ENCODE measurements at places on chromosomes 11 and 22.

DNA sequence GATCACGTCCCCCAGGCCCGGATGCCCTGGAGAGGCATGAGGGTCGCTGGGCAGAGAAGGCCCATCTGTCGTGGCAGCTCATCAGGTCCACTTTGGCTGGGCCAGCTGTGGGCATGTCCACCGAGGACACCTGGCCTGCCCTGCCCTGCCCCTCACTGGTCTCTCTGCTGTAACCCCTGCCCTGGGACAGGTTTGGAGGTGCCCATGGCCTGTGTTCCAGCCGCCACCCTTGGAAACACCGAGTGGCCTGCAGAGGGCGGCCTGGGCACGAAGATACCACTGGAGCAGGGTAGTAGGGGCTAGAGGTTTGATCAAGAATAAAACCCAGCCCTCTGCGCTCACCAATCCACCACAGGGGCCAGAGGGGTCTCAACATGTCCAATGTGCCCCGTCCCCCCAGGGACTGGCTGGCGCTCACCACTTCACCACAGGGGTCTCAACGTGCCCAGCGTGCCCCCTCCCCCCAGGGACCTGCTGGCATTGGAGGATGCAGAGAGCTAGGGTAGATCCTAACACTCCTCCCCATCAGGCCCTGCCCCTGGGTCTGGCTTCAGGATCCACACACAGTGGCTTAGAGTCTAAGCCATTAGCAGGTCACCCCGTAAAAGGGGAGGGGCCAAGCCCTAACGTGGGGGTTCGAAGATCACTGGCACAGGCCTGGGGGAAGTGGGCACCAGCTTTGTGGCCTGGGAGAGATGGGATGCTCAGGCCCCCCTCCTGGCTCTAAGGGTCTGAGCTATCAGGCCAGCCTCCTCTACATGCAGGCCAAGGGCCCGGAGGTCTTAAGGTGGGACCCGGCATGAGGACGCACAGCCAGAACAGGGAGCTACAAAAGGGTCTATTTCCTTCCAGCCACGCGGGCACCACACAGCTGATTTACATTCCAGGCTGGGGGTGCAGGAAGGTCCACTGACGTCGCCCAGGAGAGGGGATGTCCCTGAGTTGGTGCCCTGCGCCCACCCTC is 1.3 kb upstream of the HDAC10 start:
- peak; percentile 77 for DNase-seq

DNA sequence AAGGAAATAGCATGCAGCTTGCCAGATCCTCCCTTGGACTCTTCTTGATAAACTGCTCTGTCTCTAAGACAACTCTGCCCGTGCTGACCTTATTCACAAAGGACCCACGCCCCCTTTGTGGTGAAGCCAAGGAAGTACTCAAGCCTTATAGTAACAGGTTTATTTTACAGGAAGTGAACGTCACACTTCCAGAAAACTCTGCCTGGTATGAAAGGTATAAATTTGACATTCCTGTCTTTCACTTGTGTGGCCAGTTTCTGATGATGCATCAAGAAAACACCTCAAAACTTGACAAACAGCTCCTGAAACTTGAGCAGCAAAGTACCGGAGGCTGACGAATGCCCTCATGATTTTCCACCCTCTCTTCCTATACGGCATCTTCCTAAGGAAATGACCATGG is 12.5 kb upstream of the PELI3 start:
- DNase-seq, result no peak

GRCh38 chr11:78943841-78944240 is 369.2 kb upstream of the NARS2 start:
- no peak for DNase-seq

GRCh38 chr22:33036881-33037280 is 21.3 kb downstream of the SYN3 start:
- DNase-seq, result no peak

DNA sequence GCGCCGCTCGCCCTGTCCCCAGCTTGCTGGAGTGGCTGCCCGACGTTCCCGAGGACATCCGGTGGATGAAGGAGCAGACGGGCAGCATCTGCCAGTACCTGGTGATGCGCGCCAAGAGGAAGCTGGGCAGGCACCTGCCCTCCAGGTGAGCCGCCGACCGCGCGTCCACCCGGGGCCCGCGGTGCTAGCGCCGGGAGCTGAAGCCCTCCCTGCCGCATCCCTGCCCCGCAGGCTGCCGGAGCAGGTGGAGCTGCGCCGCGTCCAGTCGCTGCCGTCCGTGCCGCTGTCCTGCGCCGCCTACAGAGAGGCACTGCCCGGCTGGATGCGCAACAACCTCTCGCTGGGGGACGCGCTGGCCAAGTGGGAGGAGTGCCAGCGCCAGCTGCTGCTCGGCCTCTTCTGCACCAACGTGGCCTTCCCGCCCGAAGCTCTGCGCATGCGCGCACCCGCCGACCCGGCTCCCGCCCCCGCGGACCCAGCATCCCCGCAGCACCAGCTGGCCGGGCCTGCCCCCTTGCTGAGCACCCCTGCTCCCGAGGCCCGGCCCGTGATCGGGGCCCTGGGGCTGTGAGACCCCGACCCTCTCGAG is 3.3 kb upstream of the CRACR2B start:
- DNase-seq, result no peak

GRCh38 chr11:1896468-1896867 is 4.8 kb upstream of the PRR33 start:
- DNase-seq, result no peak

GRCh38 chr11:72970557-72971118 is 156.4 kb downstream of the ATG16L2 start:
- DNase-seq, result peak; percentile 9

- DNase-seq, result no peak
Measured at GRCh38 chr22:46679706-46680269, 58.3 kb downstream of the CERK start.

DNA sequence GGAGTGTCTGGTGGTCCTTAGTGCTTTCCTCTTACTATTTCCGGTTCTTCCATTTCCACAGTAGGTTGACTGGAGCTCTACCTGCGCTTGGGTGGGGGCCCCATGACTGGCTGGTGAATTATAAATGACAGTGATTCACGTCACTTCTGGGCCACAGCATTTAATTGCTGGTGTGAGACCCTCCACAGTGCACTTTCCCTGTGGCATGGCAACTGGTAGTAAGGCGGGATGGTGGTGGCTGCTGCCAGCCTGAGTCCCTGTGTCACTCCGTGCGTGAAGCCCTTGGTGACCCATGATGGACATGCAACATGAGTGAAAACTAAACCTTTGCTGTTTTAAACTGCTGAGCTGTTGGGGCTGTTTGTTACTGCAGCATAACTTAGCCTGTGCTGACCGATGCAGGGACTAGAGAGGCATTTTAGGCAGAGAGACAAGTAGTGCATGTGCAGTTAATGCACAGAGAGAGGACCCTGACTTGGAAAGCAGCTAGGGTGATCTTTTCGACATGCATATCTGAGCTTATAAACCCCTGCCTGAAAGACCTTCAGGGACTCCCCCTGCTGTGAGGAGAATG is 3.1 kb downstream of the PRDM11 start:
- DNase-seq, result no peak

DNA sequence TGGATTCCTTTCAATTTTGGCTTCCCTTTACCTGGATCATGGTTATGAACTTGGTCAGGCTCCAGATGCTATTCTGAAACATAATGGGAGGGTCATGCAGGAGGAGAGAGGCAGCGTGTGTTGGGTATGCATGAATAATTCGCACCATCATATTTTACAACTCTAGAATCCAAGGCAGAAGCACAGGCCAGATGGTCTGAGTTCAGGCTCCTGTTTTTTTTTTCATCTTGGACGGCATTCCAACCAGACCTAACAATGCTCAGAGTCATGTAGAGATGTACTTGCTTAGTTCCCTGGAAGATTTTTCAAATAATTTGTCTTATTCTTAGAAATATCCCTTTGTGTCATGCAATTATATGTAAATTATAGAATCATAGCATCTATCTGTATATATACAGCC is 393.5 kb downstream of the JRKL start:
- no peak for DNase-seq

- DNase-seq, result no peak
Measured at GRCh38 chr22:20211997-20212753, 55.9 kb downstream of the RTN4R start.

GRCh38 chr11:123437236-123437979 is 7.3 kb downstream of the GRAMD1B start:
- no peak for DNase-seq

DNA sequence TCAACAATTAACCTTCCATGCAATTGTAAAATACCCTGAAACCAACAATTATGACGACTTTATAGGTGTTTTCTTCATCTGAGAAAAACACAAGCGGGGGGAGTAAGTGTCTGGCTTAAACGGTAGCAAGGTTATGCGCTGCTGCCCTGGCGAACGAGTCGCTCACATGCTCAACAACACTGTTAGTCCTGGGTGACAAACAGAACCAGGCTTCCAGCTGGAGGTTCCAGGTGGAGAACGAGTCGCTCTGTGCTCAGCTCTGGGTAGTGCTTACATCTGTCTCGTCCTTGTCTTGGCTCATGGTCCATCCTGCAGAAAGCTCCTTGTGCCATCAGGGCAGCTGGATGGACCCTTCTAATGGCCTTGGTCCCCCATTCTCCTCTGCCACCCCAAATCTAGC is 48.2 kb downstream of the PC start:
- no peak for DNase-seq

GRCh38 chr11:27740362-27741013 is 40.2 kb upstream of the BDNF start:
- no peak for DNase-seq

DNA sequence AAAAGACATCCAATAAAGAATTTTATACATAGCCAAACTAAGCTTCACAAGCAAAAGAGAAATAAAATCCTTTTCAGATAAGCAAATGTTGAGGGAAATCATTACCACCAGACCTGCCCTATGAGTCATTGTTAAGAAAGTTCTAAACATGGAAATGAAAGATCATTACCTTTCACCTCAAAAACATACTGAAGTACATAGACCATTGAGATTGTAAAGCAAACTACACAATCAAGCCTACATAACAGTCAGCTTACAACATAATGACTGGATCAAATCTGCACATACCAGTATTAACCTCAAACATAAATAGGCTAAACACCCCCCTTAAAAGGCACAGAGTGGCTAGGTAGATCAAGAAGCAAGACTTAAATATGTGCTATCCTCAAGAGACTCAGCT is 501.0 kb upstream of the LUZP2 start:
- DNase-seq, result no peak

- no peak for DNase-seq
Measured at GRCh38 chr11:64071849-64072248, 36.1 kb downstream of the FLRT1 start.

DNA sequence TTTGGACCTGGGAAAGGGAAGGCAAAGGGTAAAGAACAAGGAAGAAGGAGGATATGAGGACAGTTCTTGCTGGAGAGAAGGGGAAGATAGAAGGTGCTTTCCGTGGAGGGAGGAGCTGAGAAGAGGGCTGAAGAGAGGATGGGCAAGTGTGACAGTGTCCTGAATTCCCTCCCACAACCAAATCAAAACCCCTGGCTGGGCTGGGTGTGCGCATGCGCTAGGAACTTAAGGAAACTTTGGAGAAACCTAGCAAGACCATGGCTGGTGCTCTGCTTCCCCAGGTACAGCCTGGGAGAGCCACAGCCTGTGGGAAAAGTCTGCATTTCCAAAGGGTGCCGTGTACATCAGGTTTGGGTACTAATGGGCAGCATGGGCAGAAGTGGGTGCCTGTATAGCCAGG is 29.0 kb upstream of the FJX1 start:
- DNase-seq, result no peak

DNA sequence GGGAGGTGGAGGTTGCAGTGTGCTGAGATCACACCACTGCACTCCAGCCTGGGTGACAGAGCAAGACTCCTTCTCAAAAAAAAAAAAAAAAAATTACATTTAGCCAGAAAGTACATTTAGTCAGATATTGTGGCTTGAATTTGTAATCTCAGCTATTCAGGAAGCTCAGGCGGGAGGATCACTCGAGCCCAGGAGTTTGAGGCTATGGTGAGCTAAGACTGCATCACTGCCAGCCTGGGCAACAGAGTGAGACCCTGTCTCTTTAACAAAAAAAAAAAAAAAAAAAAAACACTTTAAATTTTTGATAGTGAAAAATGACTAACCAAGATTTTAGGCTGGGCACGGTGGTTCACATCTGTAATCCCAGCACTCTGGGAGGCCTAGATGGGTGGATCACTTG is 27.3 kb downstream of the MRTFA start:
- DNase-seq, result no peak

- no peak for DNase-seq
Measured at GRCh38 chr11:87194985-87195820, 157.5 kb downstream of the TMEM135 start.

DNA sequence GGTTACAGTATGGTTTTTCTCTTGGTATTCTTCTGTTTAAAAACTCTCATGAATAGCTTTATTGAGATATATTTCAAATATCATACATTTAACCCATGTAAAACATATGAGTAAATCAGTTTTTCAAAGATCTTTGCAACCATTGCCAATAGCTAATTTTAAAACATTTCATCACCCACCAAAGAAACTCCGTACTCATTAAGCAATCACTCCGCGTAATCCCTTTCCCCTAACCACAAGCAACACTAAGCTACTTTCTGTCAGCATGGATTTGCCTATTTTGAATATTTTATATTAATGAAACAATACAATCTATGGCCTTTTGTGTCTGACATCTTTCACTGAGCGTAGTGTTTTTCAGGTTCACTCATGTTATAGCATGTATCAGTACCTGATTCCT is 697.9 kb upstream of the ANO5 start:
- no peak for DNase-seq

GRCh38 chr11:34757026-34757451 is 136.1 kb downstream of the EHF start:
- DNase-seq, result no peak

DNA sequence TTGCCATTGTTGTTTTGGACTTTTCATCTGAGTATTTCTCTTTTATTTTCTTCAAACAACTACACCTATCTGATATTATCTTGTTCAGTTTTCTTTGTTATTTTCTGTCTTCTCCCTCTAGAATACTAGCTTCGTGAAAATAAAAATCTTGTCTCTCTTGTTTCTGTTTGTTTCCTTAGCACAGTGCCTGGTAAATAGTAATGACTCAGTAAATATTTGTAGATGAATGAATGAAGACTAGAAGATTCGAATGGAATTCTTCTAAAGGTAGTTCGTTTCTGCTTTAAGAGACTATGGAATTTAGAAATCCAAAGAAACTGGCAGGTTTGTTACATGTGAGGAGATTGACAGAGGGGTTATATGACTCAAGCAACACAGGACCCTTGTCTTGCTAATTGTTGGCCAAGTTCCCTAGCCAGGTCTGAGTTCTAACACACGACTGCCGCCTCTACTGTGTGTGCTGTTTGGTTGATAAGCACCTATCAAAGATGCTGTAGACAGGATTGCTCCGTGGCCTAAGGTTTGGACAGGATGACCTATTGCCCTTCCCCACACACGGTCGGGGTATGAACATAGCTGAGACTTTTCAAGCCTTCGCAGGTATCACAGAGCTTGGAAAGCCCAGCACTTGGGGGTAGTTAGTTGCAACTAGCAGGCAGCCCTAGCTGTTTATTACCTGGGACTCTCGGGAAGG is 831 bp upstream of the TMEM135 start:
- no peak for DNase-seq

- peak; percentile 10 for DNase-seq
Measured at GRCh38 chr22:25172153-25172552, 27.5 kb upstream of the CRYBB3 start.

GRCh38 chr11:131356206-131356605 is 14.2 kb upstream of the NTM start:
- DNase-seq, result no peak
